ENCODE measurements at places on chromosomes 5 and 9.

DNA sequence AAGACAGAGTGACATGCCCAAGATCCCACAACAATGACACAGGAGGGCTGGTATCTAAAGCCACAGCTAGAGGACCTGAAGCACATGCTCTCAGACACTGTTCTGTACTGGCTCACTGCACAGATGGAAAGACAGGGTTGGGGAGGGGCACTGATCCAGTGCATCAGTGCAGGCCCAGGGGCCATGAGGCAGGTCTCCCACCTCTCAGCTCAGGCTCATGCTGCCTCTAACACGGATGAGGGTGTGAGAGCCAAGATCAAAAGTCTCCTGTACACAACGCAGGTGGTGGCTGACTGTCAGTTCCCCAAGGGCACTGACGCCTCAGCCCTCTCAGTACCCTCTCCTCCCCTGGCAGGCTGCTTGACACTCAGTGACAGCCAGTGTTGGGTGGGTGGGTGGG is 10.9 kb downstream of the RAPGEF1 start:
- no peak for DNase-seq

- DNase-seq = peak; percentile 42
Observed at GRCh38 chr5:66958980-66959641, 237.5 kb downstream of the CD180 start.

- no peak for DNase-seq
Observed at GRCh38 chr5:91416491-91416890, 33.4 kb upstream of the ARRDC3 start.

DNA sequence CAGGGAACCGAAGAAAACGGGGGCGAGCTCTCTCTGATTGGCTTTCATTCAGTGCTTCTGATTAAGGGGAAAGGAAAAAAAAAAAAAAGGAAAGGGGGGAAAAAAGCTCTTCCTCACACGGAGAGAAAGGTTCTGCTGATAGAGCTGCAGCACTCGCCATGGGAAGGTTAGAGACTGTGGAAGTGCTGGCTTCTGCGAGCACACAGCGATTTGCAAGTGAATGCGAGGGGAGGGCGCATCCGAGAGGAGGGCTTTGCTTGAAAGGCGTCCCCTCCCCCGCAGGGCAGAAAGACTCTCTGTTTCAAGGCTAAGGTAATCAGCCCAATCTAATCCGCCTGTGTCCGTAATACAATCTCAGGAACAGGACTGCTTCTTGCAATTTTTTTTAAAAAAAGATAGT is at the start of gene CDH10:
Gene CDH10 (minus strand): TSS at position 218 of the 400 bp plus-strand sequence. CDS start 51,488 bp downstream, outside the sequence.
- no peak for DNase-seq

- no peak for DNase-seq
Observed at GRCh38 chr5:164553851-164554250, 1048.4 kb downstream of the MAT2B start.

DNA sequence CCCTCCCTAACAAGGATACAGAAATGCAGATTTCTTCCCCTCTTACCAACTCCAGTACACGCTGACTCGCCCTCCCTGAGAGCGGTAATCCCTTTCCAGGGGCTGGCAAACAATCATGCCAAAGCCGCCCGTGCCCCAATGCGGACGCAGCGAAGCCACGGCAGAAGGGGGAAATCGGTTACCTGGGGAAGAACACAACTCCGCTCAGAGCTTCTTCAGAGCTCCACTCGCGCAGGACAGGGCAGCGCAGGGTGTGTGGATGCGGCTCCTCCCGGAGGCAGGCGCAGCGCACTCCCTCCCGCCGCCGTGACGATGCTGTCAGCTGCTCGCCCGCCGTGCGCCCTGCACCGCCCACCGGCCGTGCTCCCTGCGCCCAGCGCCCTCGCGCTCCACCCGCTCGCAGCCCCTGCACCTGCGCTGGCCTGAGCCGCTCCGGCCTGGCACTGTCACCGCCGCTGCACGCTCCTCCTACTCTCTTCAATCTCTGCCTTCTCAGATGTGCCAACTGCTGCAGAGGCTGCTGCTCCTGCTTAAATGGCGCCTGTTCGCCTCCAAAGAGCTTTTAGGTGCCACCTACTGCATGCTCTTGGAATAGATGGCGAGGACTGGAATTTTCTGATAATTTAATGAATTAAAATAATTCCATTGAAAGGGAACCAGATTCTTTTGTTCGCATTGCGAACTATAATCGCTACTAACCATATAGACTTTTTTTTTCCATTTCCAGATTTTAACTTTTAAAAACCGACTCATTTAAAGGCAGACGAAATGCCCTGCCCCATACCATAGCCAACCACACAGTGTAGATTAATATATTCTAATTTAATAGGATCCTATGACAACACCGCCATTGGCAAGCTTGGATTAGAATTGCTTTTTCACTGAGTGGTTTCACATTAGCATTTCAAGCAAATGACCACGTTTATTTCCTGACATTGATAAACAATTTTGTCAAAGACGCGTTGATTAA is at the start of gene DIRAS2:
Gene DIRAS2 (minus strand): TSS at position 255 of the 970 bp plus-strand sequence. CDS start 28,997 bp downstream, outside the sequence.
- DNase-seq = peak; percentile 65

- no peak for DNase-seq
Observed at GRCh38 chr9:7721291-7721690, 78.3 kb downstream of the DMAC1 start.

- DNase-seq = peak; percentile 23
Observed at GRCh38 chr9:1460143-1460769, 410.1 kb downstream of the DMRT2 start.

GRCh38 chr5:149221326-149221725 is 50.3 kb upstream of the AFAP1L1 start:
- DNase-seq = no peak

GRCh38 chr9:110447476-110447875 is 109.8 kb upstream of the TXNDC8 start:
- DNase-seq = no peak

GRCh38 chr5:69042500-69042899 is 51.3 kb upstream of the SLC30A5 start:
- DNase-seq = no peak

DNA sequence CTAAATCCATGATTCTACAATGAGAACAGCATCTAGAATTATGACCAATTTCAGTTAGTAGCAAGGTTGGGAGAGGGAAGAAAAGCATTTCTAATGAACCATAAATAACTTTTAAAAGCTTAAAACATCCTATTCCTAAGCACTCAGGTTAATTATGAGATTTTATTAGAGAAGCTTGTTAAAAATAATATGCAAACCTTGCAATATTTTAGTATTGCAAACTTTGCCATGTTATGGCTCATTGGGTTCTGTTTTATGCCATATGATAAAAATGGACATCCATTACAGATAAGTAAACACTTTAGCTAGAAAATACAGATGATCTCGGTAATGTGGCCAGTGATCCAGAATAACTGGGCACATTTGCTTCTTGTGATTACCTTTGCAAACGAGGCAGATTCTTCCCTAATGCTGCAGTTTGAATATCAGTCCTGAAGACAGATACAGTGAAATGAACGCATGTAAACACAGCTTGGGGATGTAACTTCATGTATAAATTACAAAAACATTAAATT is 447.0 kb downstream of the PLK2 start:
- DNase-seq = no peak

- DNase-seq = no peak
Observed at GRCh38 chr5:15525703-15526275, 25.8 kb downstream of the FBXL7 start.

GRCh38 chr5:169626779-169627178 is 10.3 kb upstream of the DOCK2 start:
- no peak for DNase-seq

GRCh38 chr9:69425136-69425801 is 100.3 kb downstream of the ENTREP1 start:
- DNase-seq = no peak

DNA sequence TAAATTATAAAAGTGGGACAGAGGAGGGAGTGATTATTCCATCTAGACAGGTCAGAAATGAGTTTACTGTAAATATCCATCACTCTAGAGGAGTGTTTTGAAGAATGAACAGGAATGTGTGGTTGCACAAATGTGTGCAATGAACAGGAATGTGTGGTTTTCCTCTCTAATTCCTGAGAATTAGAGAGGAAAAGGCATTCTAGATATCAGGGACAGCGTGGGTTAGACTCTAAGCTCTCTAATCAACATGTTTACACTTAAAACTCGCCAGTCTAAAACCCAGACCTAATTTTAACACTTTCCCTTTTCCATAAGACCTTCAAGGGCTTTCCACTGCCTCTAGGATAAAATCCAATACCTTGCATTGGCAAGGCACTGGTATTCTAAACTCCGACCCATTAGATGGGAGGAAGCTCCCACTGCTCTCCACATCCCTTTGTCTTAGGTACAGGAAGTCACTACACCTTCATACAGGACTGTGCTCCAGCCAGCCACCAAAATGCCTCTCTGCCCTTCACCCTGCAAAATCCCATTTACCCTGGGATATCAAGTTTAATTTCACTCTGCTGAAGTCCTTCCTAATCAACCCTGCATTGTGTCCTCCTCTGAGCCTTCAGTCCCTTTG is 67.9 kb downstream of the NFIB start:
- no peak for DNase-seq

DNA sequence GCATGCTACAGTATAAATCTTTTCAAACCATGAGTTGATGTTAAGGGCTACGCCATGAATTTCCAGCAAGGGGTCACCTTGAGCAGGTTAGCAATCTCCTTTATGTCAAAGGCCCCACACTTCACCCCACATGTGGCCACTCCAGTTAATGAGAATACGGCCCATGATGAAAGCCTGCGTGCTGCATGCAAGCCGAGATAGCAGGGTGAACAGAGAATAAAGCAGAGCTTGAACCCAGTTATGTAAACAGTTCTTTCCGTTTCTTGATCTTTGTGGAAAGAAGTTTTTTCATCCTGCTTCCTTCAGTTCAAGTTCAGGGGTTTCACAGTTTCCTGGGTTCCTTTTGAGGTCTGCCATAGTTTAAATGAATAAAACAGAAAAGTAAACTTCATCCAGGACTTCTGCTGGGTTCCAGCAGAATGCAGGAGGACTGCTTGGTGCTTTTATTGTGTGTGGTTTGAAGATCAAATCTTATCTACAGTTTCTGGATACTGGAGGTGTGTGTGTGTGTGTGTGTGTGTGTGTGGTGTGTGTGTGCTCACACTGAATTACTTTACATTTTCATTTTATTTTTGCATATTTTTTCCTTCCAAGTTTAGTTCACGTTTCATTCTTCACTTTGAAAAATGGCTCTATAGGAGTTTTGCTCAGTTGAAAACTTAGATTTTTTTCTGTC is 87.1 kb downstream of the HMHB1 start:
- DNase-seq = no peak

DNA sequence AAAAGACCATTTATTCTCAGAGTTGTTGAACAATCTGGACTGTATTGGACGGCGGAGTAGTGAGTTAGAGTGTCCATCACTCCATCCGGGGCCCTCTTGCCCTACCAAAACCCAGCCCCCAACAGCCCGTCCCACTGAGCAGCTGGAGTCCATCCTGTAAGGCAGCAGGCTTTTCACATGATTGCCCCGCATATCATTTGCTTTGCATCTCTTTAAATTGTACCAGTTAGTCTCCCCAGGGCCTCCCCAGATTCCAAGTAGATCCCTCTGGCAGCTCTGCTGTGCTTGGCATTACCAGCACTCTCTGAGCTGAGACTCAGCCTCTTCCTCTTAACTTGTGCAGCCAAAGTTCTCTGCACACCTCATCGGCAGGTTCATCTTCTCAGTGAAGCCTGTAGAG is 48.6 kb upstream of the ADCY2 start:
- no peak for DNase-seq

DNA sequence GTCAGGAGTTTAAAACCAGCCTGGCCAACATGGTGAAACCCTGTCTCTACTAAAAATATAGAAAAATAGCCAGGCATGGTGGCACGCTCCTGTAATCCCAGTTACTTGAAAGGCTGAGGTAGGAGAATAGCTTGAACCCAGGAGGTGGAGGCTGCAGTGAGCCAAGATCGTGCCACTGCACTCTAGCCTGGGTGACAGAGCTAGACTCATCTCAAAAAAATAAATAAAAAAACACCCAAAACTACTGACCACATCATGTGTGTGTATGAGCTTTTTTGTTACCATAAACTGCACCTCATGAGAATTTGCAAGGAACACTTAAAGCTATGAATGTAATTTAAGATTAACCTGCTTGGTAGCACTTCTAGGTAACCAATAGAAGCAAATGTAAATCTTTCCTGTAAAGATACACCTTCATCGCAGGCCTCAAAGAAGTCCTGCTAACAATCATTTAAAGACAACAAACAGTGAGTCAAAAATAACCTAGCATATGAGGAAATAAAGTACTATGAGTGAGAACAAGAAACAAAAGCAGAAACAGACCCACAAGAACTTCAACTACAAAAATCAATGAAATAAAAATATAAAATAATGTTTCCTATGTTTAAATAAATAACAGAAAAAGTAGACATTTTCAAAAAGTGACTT is 13.0 kb downstream of the SLC38A9 start:
- no peak for DNase-seq

DNA sequence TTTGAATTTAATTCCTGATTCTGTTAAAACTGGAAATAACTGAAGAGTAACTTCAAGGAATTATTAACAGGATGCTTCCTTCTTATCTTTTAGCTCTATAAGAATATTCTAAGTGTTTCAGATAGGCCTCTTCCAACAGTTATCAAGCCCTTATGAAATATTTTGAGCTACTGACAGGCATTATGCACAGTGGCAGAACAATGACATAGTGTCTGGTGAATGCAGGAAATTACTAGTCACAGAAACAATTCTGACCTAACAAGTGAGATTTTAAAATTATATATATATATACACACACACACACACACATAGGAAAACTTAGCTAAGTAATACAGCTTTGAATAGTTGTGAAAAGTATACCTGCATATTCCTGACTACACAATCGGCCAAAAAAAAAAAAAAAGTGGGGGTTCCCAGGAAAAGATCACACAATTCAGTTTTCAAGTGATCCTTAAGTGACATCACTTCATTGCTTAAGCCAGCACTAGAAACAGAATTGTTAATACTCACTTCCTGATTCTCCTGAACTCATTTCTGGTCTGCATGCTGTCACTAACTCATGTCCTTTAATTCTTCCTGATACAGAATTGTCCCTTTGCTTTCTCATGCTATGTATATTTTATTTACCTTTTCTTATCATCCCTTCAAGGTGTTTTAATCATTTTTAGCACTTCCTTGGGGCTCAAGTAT is 77.3 kb downstream of the SLC25A46 start:
- no peak for DNase-seq

GRCh38 chr9:137269231-137269772 is 8.2 kb upstream of the TOR4A start:
- no peak for DNase-seq

DNA sequence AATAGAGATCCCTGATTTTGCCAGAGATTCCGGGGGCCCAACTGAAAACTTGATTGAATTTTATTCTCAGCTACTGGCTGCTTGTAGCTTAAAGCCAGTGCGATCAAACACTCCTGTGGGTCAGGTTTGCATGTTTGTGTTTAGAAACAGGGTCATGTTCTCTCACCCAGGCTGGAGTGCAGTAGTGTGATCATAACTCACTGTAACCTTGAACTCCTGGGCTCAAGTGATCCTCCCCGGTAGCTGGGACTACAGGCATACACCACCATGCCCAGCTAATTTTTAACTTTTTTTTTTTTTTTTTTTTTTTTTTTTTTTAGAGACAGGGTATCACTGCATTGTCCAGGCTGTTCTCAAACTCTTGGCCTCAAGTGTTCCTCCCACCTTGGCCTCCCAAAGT is 66.6 kb downstream of the LRRC70 start:
- DNase-seq = no peak

Measured in NCI-H187 (cell line).